ENCODE measurements at places on chromosomes 5 and 9. TPM values are rescaled to one million over a fixed set of nuclear protein-coding genes. Genes with fewer than 3 reads are reported as not detected.

- no peak for DNase-seq
Observed at GRCh38 chr5:113281194-113281593, 153.6 kb downstream of the TSSK1B start.

- DNase-seq, result no peak
Observed at GRCh38 chr5:76807296-76807695, 11.5 kb upstream of the F2RL1 start.

DNA sequence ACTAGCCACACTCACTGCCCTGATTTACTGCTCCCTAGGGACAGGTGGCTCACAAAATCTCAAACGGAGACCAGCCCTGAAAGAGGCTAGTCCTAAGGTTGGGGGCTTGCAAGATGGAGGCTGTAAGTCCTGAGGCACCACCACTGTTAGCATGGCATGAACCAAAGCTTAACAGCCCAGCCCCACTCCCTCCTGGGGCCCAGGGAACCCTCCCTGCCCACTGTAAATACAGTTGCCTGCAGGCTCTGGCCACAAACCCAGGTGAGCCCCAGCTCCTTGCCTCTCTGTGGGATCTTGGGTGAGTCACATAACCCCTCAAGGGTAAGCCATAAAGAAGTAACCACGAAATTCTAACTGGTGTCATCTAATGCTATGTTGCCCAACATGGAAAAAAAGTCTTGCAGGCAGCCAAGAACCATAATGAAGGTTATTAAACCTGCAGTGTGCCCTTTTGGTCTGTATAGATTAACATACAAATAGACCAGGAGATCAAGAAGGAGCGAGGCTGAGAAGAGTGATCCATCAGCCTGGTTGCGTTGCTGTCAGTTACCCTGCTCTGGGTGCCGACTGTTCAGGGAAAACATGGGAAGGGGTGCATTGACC, 1.7 kb upstream of the POMT1 start:
- DNase-seq, result no peak

DNA sequence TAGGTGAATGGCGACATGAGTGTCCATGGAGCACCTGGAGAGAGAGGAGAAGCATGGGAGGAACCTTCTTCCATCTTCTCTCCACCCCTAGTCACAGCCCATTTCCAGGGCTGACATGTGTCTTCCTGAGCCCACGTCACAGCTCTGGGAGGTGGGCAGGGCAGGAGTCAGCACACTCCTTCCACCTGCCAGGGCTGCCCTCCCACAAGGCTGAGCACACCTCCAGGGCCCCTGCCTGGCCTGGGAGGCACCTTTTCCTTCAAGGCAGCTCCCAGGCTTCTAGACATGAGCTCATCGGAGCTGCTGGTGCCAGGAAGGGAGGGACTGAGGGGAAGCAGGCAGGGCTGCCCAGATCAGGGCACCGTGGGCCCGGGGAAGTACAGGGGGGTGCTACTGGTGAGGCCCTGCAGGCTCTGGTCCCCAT, 13.6 kb upstream of the SYNPO start:
- no peak for DNase-seq

The NEUROG1 gene
- not detected for total RNA-seq

All from kidney (tissue), 22 donors.